ENCODE measurements at places on chromosomes 5 and 9. TPM values are rescaled to one million over a fixed set of nuclear protein-coding genes. Genes with fewer than 3 reads are reported as not detected.

The RFESD gene
- 1.4 TPM for total RNA-seq

The HAND1 gene
- not detected for total RNA-seq

The TAF1L gene
- not detected for total RNA-seq

The BSPRY gene
- not detected for total RNA-seq

The PCDHB9 gene
- total RNA-seq, result 0.65 TPM

The TAS2R1 gene
- not detected for total RNA-seq

The SLC25A2 gene
- total RNA-seq, result 0.48 TPM
